ENCODE measurements at places on chromosomes 11 and 22.

GRCh38 chr11:126060757-126061171 lies 1.9 kb downstream of the CDON start:
- H3K36me3 ChIP-seq: peaks cover 17% of the 10 kb centered on the region
- H3K4me3 ChIP-seq: peak overlapping the region; percentile 93
- no peak for DNase-seq
- H3K27ac ChIP-seq: peak overlapping the region; percentile 49
- H3K4me1 ChIP-seq: peaks cover 54% of the 10 kb centered on the region
- peaks cover 9% of the 10 kb centered on the region for H3K27me3 ChIP-seq

DNA sequence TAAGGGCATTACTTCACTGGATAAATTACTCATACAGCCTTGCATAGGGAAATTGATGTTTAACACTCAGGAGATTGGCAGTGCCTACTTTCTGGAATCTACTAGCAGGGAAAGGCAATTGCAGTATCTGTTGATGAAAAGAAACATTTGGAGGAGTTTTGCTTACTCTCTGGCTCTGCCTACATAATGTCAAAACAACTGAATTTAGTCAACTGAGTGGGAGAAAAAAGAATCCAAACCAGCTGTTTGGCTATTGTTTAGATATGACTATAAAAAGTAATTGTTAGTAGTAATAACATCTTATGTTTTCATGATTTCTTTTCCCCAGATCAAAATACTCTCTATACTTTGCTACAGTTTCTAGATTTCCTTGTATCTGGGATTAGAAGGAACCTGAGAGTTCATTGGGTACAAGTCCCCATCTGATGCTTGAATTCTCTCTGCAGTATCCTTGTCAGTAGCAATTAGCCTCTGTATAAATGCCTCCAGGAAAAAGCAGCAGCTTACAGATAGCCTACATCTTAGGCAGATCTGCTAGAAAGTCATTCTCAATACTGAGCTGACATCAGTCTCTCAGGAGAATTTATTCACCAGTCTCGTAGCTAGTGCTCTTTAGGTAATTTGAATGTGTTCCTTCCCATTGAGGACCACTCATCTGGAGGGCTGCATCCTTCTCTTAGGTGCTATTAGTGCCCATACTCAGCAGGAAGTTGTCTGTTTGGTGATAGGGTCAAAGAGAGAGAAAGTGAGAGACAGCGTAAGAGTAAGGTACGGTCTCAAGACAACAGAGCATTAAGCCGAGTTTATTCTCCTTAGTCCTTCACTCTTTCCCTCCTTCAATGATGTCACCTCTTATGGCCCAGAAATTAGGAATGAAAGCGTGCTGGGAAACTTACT lies 185.9 kb upstream of the CCDC90B start:
- H3K27me3 ChIP-seq: no peaks in the 10 kb centered on the region
- peak overlapping the region; percentile 68 for H3K27ac ChIP-seq
- no peaks in the 10 kb centered on the region for H3K36me3 ChIP-seq
- H3K4me1 ChIP-seq: peaks cover 9% of the 10 kb centered on the region
- no peak for DNase-seq

GRCh38 chr22:19002684-19003038 lies 66.6 kb upstream of the PRODH start:
- H3K27ac ChIP-seq: no peak overlapping the region
- H3K4me1 ChIP-seq: peaks cover 14% of the 10 kb centered on the region
- peaks cover 67% of the 10 kb centered on the region for H3K27me3 ChIP-seq
- no peak for DNase-seq
- no peaks in the 10 kb centered on the region for H3K36me3 ChIP-seq

- no peak for DNase-seq
- peaks cover 10% of the 10 kb centered on the region for H3K36me3 ChIP-seq
- no peak overlapping the region for H3K27ac ChIP-seq
- H3K27me3 ChIP-seq: no peaks in the 10 kb centered on the region
- H3K4me3 ChIP-seq: no peak overlapping the region
These were observed 19.9 kb downstream of the EMID1 start for GRCh38 chr22:29225422-29226090.

GRCh38 chr22:31124290-31124689 lies 1.5 kb downstream of the INPP5J start:
- peak overlapping the region; percentile 11 for H3K4me3 ChIP-seq
- peaks cover 13% of the 10 kb centered on the region for H3K27me3 ChIP-seq
- no peaks in the 10 kb centered on the region for H3K36me3 ChIP-seq
- peaks cover 27% of the 10 kb centered on the region for H3K4me1 ChIP-seq
- no peak overlapping the region for H3K27ac ChIP-seq
- no peak for DNase-seq

GRCh38 chr22:30662040-30662439 lies 5.6 kb downstream of the DUSP18 start:
- H3K27ac ChIP-seq: no peak overlapping the region
- no peak overlapping the region for H3K4me3 ChIP-seq
- peaks cover 12% of the 10 kb centered on the region for H3K4me1 ChIP-seq
- no peak for DNase-seq
- peaks cover 8% of the 10 kb centered on the region for H3K27me3 ChIP-seq

DNA sequence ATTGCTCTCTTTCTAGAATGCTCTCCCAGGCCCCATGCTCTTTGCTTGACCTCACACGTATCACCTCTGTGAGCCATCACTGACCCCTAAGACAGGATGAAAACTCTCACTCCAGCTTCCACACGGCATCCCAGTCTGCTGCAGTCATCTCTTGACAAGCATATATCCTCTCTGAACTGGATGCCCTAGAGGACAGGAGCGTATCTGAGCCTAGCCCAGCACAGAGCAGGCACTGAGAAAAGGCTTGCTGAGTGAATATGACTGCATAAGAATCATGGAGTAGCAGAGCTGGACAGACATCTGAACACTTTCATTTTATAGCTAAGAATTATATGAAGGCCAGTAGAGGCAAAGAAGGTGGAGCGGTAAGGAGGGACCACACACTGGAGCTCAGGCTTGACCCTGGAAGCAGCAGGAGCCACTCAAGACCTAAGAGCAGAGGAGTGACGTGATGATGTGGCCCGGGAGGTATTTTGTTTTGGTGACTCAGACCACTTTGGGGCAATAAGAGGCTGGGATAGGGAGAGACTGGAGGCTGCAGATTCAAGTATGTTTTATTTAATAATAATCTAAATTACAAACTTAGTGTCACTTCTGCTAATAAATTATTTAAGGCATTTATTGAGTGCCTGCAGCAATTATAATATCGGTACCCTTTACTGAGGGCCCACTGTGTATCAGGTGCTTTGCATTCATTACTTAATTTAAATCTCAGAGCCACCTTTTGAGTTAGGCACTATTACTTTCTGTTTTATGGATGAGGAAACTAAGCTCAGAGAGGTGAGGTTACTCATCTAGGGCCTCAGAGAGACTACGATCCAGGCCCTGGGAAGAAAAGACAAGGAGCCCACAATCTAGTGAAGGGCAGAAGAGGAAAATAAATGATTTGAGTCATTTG lies 42.6 kb downstream of the MAP6 start:
- H3K27ac ChIP-seq: peak overlapping the region; percentile 26
- H3K4me3 ChIP-seq: no peak overlapping the region
- H3K36me3 ChIP-seq: no peaks in the 10 kb centered on the region
- peaks cover 84% of the 10 kb centered on the region for H3K27me3 ChIP-seq

DNA sequence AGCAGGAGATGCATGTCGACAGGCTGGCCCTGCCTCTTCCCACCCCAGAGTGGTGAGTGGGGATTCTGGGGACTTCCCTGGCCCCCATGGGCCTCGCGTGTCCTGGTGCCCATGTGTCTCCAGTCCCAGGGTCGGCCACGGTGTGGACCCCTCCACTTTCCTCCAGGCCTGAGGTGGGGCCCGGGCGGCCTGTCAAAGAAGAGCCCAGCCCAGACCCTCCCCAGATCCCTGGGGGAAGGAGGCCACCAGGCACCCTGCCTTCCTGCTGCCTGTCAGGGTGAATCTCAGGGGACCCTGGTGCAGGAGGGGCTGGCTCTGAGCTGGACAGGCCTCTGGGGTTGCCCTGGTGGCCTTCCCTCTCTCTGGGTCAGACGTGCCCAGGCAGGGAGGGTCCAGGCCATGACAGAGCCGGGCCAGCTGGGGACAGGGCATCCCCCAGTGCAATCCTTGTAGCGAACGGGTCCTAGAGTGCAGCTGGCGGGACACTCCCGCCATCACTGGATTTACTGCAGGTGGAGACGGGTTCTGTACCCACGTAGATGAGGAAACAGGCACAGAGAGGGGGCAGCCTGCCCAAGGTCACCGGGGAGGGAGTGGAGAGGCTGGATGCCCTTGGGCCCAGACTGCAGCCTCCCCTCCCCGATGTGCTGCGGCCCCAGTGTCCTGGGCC lies 13.5 kb upstream of the MUC6 start:
- H3K4me1 ChIP-seq: peaks cover 8% of the 10 kb centered on the region
- no peak overlapping the region for H3K4me3 ChIP-seq
- peaks cover 34% of the 10 kb centered on the region for H3K27me3 ChIP-seq
- peak overlapping the region; percentile 66 for H3K27ac ChIP-seq

DNA sequence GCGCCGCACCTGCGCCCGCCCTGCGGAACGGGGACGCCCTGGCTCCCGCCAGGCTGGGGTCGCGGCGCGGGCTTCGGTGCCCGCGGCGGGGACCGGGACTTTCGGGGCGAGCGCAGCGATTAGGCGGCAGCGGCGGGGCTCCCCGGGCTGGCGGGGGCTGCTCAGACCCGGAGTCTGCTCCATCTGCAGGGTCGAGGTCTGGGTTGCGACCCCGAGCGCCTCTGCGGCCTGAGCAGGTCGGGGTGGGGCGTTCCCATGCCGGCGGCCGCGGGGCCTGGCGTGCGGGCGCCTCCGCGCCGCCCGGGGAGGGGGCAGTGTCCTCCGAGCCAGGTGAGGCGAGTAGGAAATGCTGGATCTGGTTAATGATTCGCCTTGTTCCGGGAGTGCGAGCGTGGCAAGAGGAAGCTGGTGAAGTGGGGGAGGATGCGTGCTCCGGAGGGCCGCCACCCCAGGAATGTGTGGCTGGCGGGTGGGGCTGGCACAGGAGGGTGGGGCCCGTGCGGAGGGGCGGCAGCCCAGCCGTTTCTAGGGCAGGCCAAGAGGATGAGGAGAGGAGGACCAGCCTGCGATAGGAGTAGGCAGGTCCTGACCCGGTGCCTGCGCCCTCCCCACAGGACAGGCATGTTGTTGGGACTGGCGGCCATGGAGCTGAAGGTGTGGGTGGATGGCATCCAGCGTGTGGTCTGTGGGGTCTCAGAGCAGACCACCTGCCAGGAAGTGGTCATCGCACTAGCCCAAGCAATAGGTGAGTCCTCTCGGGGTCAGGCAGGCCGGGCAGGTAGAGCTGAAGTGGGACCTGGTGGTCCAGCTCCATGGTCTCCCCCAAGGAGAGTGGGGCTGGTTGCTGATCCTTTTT lies 606 bp downstream of the RASSF7 start:
- H3K4me3 ChIP-seq: peak overlapping the region; percentile 81
- H3K36me3 ChIP-seq: no peaks in the 10 kb centered on the region
- H3K27ac ChIP-seq: no peak overlapping the region
- DNase-seq: peak; percentile 53
- peaks cover 30% of the 10 kb centered on the region for H3K27me3 ChIP-seq

GRCh38 chr11:971092-971690 lies 45.5 kb downstream of the AP2A2 start:
- peaks cover 21% of the 10 kb centered on the region for H3K4me1 ChIP-seq
- H3K27ac ChIP-seq: no peak overlapping the region
- H3K27me3 ChIP-seq: no peaks in the 10 kb centered on the region
- no peak for DNase-seq
- peaks cover 51% of the 10 kb centered on the region for H3K36me3 ChIP-seq

- H3K36me3 ChIP-seq: no peaks in the 10 kb centered on the region
- peaks cover 33% of the 10 kb centered on the region for H3K4me1 ChIP-seq
- no peak for DNase-seq
- H3K27ac ChIP-seq: no peak overlapping the region
These were observed 14.8 kb downstream of the CD6 start for GRCh38 chr11:60985991-60986915.

DNA sequence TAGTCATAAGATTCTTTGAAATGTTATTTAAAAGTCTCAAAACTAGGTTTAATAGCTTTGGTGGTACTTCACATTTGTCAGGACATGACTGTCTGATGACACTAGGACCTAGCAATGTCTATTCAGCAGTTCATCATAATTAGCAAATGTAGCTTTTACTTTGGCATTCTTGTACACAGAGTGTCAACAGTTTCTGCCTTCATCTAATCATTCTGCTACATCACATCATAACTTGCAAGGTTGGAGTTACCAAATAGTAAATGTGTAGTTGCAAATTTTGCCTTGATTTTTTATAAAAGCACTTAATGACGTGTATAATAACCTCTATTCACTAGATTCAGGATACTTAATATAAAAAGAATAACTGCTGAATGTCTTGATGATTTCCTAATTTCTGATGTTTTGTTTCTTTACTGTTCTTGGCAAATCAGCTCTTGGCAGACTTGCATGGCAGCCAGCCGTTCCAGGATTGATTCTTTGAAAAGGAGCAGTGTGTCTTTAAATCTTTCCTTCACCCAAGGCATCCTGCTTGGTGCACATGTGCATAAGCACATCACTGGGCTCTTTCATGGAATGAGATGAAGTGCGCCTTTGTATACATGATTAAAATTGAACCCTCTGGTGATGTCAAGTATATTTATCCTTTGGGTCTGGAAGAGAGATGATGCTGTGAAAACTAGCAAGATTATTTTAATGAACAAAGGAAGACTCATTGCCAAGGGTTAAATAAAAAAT lies 12.2 kb downstream of the FBXO7 start:
- H3K27me3 ChIP-seq: no peaks in the 10 kb centered on the region
- H3K4me1 ChIP-seq: peaks cover 5% of the 10 kb centered on the region
- no peak overlapping the region for H3K4me3 ChIP-seq
- peaks cover 42% of the 10 kb centered on the region for H3K36me3 ChIP-seq
- no peak for DNase-seq
- no peak overlapping the region for H3K27ac ChIP-seq

DNA sequence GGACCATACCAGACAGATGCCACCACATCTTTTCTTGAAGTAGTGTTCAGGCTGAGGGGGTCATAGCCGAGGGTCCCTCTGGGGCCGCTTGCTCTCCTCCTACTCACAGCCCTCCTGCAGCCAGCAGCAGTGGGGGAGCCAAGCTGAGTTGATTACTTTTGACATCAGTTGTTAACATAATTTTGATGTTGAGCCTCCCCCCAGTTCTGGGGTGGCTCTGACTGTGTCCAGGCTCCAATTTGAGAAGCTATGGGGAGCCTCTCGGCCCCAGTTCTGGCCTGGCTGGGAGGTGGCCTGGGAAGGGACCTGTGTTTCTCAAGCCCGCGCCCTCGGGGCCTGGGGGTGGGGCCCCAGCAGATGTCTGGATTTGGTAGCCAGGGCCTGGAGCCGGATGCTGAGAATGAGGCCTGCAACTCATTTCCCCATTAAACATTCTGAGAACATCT lies 47.9 kb downstream of the KCNQ1OT1 start:
- H3K27me3 ChIP-seq: peaks cover 3% of the 10 kb centered on the region
- DNase-seq: no peak
- H3K36me3 ChIP-seq: peaks cover 98% of the 10 kb centered on the region
- no peak overlapping the region for H3K27ac ChIP-seq
- no peak overlapping the region for H3K4me3 ChIP-seq
- H3K4me1 ChIP-seq: peaks cover 20% of the 10 kb centered on the region

GRCh38 chr11:27018902-27019529 lies 21.6 kb upstream of the BBOX1 start:
- no peaks in the 10 kb centered on the region for H3K36me3 ChIP-seq
- H3K4me1 ChIP-seq: no peaks in the 10 kb centered on the region
- H3K27me3 ChIP-seq: peaks cover 3% of the 10 kb centered on the region
- no peak overlapping the region for H3K4me3 ChIP-seq
- DNase-seq: no peak
- no peak overlapping the region for H3K27ac ChIP-seq
